ENCODE measurements at places on chromosomes 13 and 19. TPM values are rescaled to one million over a fixed set of nuclear protein-coding genes. Genes with fewer than 3 reads are reported as not detected.

DNA sequence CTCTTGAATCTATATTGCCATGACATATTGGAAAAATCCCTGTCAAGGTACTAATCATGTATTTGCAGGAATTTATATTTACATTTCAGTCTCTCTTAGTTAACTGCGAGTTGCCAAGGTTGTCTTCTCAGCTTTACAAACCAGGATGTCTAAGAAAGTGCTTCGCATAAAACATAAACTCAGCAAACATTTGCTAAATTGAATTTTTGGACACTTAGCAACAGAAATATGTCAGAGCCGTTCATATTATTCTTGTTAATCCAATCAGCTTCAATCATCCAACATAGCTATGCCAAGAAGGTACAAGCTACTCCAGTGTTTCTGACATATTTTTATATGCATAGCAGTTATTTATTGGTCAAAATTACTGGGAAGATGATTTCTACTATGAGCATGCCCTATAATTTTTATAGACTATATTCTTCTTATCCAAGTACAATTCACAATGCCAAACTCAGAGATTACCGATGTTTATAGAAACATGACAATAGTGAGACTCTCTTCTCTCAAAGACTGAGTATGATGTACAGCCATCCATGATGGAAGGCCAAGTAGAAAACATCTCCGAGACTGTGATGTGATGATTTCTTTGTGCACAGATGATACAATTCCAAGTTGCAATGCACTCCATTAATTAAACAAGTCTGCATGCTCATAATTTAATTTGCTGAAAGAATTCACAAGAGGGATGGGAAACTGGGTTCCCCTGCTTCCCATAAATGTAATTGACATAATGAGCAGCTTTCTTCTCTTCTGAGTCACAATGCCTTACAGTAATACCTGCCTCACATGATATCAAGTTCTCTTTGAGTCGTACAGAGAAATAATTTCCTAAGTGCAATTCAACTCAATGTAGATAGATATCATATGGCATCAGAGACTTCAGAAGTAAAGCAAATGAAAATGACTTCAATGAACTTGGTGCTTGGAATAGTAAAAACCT lies 776.3 kb downstream of the EFNB2 start:
- no peak overlapping the region for H3K27ac ChIP-seq
- no peaks in the 10 kb centered on the region for H3K27me3 ChIP-seq
- DNase-seq = no peak
- no peak overlapping the region for H3K4me3 ChIP-seq

DNA sequence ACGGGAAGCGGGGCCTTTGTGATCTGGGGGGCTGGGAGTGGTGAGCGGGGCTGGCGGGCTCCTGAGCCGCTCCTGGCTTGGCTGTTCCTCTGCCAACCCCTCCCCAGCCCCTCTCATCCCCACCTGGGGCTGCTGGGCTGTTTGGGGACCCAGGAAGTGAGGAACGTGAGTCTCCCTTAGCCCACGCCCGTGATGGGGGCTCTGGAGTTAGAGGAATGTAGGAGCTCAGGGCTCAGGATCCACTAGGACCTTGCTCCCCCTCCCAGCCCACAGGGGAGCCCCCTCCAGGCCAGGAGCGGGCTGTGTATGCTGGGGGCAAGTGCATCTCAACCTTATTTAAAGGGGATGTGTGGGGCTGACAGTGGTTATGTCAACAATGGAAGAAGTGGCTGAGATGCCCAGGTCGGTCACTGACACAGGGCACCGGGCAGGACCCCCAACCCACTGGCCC lies 134.1 kb downstream of the URI1 start:
- no peak overlapping the region for H3K27ac ChIP-seq
- no peaks in the 10 kb centered on the region for H3K4me1 ChIP-seq
- DNase-seq = no peak
- no peaks in the 10 kb centered on the region for H3K27me3 ChIP-seq

GRCh38 chr13:23919006-23919405 lies 21.7 kb upstream of the C1QTNF9B start:
- H3K27me3 ChIP-seq = no peaks in the 10 kb centered on the region
- H3K4me3 ChIP-seq = no peak overlapping the region
- no peak for DNase-seq
- peaks cover 2% of the 10 kb centered on the region for H3K4me1 ChIP-seq

Gene NRTN
- 0.18 TPM for total RNA-seq

GRCh38 chr19:40797166-40797962 lies 1.6 kb upstream of the EGLN2 start:
- no peak overlapping the region for H3K4me3 ChIP-seq
- no peak for DNase-seq
- H3K36me3 ChIP-seq = peaks cover 18% of the 10 kb centered on the region
- no peak overlapping the region for H3K27ac ChIP-seq
- H3K27me3 ChIP-seq = no peaks in the 10 kb centered on the region

DNA sequence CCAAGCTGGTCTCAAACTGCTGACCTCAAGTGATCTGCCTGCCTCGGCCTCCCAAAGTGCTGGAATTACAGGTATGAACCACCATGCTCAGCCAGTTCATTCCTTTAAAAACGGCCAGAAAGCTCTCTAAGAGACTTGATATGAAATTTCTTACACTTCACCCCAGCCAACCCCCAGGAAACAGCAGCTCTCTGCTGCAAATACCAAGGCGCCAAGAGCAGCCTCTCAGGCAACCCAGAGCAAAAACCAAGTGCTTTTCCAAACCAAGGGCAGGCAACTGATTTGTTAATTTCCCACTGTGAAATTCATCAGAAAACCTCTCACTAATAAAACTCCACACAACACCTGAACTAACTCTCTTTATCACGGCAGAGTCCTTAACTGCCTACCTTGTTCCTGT lies 44.9 kb downstream of the LATS2 start:
- peaks cover 10% of the 10 kb centered on the region for H3K36me3 ChIP-seq
- H3K27ac ChIP-seq = peak overlapping the region; percentile 94

Gene HRC
- total RNA-seq = not detected

DNA sequence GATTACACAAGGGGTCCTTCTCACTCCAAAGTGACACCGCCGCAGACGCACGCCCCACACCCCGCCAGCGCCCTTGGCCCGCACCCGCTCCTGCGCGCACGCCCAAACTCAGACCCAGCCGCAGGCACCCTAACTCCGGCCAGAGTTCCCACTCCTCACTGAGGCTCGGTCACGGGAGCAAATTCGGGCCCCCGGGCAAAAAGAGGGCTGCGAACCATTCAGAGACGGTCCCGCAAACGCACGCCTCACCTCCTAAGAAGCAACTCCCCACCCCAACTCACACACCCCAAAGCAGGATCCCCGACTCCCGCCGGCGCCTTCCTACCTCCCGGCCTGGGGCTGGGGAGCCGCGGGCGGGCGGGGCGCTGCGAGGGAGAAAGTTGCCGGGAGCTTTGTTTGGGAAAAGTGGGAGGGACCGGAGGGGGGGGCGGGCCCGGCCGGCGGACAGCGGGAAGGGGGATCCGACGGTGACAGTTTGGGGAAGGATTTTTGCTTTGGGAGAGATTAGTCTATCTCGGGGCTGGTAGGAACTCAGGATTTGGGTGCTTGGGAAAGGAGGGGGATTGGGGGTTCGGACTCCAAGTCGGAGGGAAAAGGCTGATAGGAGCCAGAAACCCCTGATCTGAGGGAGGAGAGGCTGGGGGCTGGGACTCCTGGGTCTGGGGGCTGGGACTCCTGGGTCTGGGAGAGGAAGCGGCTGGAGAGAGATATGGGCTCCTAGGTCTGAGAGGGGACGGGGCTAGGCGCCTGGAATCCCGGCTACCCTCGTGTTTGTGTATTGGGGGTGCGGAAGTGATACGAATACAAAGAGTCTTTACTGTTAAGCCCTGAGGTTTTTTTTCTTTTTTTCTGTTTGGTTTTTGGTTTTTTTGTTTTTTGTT lies at the start of gene TEAD2:
Gene TEAD2 (minus strand): TSS at position 369 of the 881 bp plus-strand sequence. CDS start 2,341 bp downstream, outside the sequence.
- H3K27ac ChIP-seq = peak within 1 kb of the TSS; percentile 99
- peak within 1 kb of the TSS; percentile 82 for H3K4me3 ChIP-seq
- H3K4me1 ChIP-seq = peaks cover 2% of the 10 kb centered on the region
- peak; percentile 47 for DNase-seq
- peaks cover 17% of the 10 kb centered on the region for H3K36me3 ChIP-seq
- no peaks in the 10 kb centered on the region for H3K27me3 ChIP-seq

Gene FBXO27
- total RNA-seq = under 0.01 TPM

Gene ZNF154
- 1.9 TPM for total RNA-seq

Gene BRME1
- total RNA-seq = 0.28 TPM

Gene ZNF610
- total RNA-seq = 3.6 TPM

- H3K27me3 ChIP-seq = no peaks in the 10 kb centered on the region
- DNase-seq = peak; percentile 40
- H3K4me1 ChIP-seq = peaks cover 1% of the 10 kb centered on the region
- no peaks in the 10 kb centered on the region for H3K36me3 ChIP-seq
These were observed 547.7 kb upstream of the SLITRK1 start for GRCh38 chr13:84430015-84430414.

- DNase-seq = no peak
- H3K27me3 ChIP-seq = peaks cover 20% of the 10 kb centered on the region
- no peak overlapping the region for H3K27ac ChIP-seq
These were observed 2.3 kb downstream of the HTR2A start for GRCh38 chr13:46894568-46894967.

DNA sequence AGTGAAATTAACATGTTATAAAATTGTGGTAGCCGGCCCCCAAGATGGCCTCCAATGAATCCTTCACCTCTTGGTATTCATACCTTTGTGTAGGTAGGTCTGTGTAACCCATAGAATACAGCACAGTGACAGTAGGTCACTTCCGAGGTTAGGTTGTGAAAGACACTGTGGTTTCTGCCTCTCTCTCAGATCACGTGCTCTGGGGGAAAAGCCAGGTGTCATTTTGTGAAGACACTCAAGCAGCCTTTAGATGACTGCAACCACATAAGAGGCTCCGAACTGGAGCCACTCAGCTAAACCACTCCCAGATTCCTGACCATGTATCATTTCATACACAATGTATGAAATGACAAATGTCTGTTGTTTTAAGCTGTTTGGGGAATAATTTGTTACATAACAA lies 9.8 kb upstream of the USPL1 start:
- peaks cover 2% of the 10 kb centered on the region for H3K4me1 ChIP-seq
- no peak for DNase-seq
- no peaks in the 10 kb centered on the region for H3K27me3 ChIP-seq

DNA sequence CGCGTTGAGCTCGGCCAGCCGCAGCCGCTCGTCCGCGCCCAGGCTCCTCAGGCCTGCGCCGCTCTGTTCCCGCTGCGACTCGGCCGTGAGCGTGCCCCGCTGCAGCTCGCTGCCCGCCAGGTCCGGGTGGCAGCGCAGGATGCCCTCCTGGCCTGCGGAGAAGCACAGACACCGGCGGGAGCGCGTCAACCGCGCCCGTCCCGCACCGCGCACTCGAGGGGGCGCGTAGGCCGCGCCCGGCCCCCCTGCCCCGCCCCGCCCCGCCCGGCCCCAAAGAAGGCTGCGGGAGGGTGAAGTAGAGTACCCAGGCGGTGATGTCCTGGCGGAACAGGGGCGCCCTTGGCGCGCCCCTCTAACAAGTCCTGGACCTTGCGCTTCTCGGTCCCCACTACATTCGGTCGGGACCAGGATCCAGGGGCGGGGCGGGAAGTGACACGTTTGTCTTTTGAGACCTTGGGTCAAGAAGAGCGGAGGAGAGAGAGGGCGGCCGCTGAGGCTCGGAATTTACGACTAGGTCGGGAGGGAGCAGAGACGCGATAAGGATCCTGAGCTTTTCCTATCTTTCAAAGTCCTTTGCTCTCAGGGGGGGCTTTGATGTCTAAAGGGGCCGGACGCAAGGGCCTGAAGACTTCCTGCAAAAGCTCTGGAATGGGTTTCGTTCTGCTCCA lies 9.3 kb upstream of the CDX2 start:
- no peak overlapping the region for H3K27ac ChIP-seq
- no peaks in the 10 kb centered on the region for H3K36me3 ChIP-seq
- H3K4me1 ChIP-seq = no peaks in the 10 kb centered on the region
- no peak for DNase-seq

DNA sequence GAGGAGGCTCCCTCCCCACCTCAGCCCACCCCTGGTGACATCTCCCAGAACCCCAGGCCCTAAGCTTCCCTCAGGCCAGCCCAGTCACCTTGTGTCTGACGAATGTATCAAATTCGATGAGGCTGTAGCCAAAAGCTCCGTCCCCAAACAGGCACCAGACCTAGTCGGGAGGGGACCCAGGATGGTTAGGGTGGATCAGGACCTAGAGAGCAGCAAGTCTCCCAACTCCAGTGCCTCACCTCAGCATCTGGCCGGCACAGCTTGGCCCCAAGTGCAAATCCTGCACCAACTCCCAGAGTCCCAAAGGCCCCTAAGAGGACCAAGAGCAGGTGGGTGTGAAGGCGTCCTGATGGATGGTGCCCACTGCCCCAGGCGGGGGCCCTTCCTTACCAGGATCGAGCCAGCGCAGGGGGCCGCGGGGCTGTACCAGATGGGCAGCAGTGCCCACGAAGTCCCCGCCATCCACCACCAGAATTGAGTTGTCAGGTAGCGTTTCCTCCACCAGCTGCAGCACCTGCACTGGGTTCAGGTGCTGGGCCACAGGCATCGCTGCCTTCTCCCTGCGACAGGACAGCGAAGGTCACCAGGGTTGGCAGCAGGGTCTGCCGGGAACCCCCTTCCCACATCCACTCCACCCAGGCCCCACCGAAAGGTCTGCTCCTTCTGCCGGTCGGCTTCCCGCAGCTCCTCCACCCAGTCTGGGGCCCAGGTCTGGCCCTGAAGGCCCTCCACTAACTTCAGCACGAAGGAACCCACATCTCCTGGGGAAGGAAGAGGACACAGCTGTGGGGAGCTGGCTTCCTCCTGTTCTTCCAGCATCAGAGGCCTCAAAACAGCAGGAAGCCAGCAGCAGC lies 8.8 kb downstream of the SYDE1 start:
- H3K4me1 ChIP-seq = no peaks in the 10 kb centered on the region
- no peaks in the 10 kb centered on the region for H3K27me3 ChIP-seq
- DNase-seq = no peak
- no peak overlapping the region for H3K27ac ChIP-seq
- H3K36me3 ChIP-seq = peaks cover 92% of the 10 kb centered on the region

Gene PPM1N
- total RNA-seq = 0.90 TPM

GRCh38 chr13:78133511-78133910 lies 214.9 kb upstream of the EDNRB start:
- peaks cover 2% of the 10 kb centered on the region for H3K4me1 ChIP-seq
- no peak for DNase-seq
- peaks cover 5% of the 10 kb centered on the region for H3K27me3 ChIP-seq
- no peak overlapping the region for H3K27ac ChIP-seq
- H3K4me3 ChIP-seq = no peak overlapping the region

Gene ZNF440
- total RNA-seq = 8.4 TPM

GRCh38 chr19:50654882-50655281 lies 5.6 kb downstream of the C19orf81 start:
- no peak for DNase-seq
- no peak overlapping the region for H3K27ac ChIP-seq
- H3K4me3 ChIP-seq = no peak overlapping the region
- H3K4me1 ChIP-seq = peaks cover 2% of the 10 kb centered on the region
- H3K27me3 ChIP-seq = peaks cover 7% of the 10 kb centered on the region
- no peaks in the 10 kb centered on the region for H3K36me3 ChIP-seq

Measured in IMR-90 (cell line).